Stimulated activated CD4-positive, alpha-beta T cell treated with anti-CD3 and anti-CD28 coated beads, Interleukin-12 subunit alpha, Interleukin-12 subunit beta, amount 100 ng/mL, for 4 hours (primary cell): ENCODE measurements at places on chromosomes 4 and X.
A peak's percentile ranks its signal among the peaks of the same experiment; 100 is the strongest.

GRCh38 chr4:16289897-16290554 lies 63.8 kb upstream of the TAPT1 start:
- no peak for DNase-seq

DNA sequence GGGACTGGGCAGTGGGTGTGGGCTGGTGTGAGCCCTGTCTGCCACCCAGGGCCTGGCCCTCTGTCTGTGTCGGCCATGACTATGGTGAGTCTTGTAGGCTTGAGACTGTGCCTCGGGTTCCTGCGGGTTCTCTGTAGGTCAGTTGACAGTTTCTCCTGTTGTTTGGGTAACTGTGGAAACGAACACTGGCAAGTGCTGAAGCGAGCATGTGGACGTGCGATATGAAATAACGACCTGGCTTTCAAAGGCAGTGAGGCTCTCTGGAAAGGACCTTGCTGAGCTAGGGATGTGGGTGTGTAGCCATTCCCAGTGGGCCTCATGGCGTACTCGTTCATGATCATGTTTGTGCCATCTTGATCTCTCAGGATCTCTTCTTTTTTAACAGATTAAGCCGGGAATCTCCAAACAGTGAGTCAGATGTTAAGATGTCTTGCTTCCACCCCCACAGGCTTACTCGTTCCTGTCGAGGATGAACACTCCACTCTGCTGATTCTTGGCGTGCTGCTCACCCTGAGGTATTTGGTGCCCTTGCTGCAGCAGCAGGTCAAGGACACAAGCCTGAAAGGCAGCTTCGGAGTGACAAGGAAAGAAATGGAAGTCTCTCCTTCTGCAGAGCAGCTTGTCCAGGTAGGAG lies 41.3 kb downstream of the HTT start:
- DNase-seq, result no peak

- DNase-seq, result no peak
Observed at GRCh38 chr4:142169216-142169615, 532.8 kb downstream of the IL15 start.

GRCh38 chr4:175560604-175561003 lies 251.5 kb downstream of the GPM6A start:
- DNase-seq, result no peak

GRCh38 chrX:150936556-150936955 lies 38.1 kb upstream of the CD99L2 start:
- DNase-seq, result no peak

DNA sequence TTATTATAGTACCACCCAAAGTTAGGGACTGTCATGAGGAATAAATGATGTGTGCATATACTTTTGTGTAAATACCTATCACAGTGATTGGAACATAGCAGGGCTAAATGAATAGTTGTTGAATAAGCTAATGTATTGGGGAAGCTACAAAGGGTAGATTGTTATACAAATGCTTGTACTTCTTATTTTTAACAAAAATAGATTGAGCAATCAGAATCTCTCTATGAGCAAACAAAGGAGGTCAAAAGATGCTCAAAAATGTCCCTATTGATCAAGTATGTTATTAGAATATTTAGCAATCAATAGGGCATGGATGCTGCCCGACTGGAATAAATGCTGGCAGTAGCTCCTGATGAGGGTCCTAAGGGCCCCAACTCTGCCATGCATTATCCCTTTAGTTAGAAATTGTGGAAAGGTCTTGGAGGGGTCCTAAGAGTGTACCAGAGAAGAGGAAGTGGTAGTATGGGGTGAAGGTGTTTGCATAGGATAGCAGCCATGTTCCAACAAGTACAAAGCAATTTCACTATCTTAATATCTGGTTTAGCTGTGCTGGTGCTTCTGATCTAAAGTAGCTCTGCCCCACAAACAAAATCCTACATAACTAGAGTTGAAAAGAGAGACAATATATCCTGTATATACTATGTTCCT lies 33.1 kb upstream of the TAPT1 start:
- DNase-seq, result no peak

GRCh38 chrX:75132672-75133071 lies 23.4 kb downstream of the ABCB7 start:
- DNase-seq, result no peak

GRCh38 chr4:24794916-24795665 lies at the start of gene SOD3:
TSS of gene SOD3 (plus strand) at chr4:24795573. CDS start at chr4:24799522, 3,949 bp downstream.
- no peak for DNase-seq

DNA sequence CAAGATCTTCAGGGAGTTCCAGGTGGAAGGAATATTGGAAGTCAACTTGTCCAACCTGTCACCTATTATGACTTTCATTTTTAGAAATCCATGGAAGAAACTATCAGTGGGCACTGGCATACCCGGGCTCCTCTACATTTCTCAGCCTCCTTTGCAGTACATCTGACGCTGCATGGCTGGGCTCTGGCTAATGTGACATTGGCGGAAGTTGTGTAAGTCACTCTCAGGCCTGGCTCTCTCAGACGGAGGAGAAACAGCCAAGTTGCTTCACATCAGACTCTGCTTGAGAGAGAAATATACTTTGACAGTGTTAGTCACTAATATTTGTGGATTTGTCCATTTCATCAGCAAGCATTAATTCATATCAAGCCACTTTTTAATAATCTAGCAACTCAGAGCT lies 4.5 kb downstream of the DCHS2 start:
- DNase-seq, result no peak

DNA sequence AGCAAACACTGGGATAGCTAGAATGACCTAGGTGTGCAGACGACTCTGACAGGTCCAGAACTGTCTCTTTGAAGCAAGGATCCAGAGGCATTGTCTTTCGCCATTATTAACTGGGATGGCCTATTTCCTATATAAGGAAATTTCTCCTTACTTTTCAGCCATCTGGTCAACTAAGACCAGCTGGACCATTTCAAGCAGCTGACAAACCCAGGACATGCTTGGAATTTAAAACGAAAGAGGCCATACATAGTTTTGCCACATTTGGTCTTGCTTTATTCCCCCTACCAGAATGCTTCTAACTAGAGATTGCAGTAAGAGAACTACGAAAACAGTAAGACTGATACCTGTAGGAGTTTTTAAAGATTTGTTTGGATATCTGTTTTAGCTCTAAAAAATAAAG lies 87.0 kb downstream of the GLRA2 start:
- no peak for DNase-seq

DNA sequence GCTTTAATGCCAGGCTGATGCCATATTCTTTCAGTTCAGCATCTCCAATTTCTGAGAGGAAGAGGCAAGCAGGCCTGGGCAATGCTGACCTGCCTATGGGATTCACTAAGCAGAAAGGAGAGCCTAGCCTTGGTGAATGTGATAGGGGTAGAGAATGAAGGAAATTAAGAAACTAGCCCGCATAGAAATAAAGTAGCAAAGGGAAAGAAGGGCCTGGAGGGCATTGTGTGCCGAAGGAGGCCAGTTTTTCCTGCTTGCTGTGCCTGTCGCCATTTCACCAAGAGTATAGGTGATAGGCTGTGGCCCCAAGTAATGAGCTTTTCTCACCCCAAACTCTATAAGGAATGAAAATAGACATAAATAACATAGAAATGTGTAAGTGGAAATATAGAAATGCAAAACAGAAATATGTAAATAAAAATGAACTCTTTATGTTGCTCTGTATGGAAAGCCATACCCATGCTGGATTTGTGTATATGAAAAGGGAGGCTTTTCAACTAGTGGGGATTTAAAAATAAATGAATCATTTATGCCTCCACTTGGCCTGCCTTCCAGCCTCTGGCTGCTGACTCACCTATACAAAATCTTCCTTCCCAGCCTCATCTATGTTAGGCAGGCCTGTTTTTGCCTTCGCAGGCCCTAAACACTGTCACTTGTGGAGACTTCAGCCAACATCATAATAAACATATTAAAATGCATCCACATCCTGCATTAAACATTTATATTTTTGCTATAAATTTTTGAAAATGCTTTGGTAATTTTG lies 5.1 kb upstream of the OCRL start:
- DNase-seq, result no peak

GRCh38 chrX:65744965-65745364 lies 77.5 kb downstream of the MSN start:
- DNase-seq, result no peak

- DNase-seq, result no peak
Observed at GRCh38 chr4:6765703-6766102, 16.8 kb upstream of the KIAA0232 start.

GRCh38 chrX:118807151-118808017 lies 16.2 kb upstream of the ZCCHC12 start:
- DNase-seq, result peak; percentile 22

DNA sequence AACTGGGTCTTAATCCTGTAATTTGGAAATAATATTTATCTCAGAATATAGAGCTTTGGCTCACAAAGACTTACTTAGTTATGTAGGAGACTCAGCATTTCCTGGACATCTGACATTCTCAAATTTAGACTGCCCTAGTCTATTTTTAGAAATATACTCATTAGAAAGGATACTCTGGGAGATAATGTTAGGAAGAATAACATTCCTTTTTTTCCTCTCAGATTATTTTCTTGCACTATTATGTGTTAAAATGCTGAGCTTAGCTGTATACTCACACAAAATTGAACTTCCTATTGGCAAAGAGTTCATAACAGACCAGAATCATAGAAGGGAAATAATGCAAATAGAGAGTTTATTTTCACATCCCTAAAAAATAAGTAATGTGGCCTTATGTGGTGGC lies 1424.9 kb upstream of the PCDH7 start:
- DNase-seq, result no peak

GRCh38 chr4:122798917-122799316 lies 27.7 kb upstream of the FGF2 start:
- no peak for DNase-seq

DNA sequence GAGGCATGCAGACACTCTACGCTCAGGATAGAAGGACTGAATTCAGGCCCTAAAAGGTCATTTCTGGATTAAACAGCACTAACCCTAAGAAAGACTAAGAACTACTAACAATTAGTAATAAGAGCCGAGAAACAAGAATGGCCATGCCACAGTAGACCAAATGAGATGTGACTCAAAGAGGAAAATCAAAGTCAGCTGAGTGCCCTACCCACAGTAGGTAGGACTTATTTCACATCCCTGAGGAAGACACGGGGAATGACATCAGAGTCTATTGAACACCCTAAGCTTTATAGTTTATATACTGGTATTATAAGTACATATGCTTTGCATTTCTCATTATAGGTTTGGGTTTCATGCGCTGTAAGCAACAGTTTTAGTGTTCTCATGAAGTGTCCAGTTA lies 2.7 kb upstream of the ARSJ start:
- DNase-seq, result no peak

GRCh38 chrX:38192007-38192810 lies 28.5 kb downstream of the SRPX start:
- no peak for DNase-seq

- no peak for DNase-seq
Observed at GRCh38 chr4:158530898-158531297, 9.2 kb downstream of the RXFP1 start.

DNA sequence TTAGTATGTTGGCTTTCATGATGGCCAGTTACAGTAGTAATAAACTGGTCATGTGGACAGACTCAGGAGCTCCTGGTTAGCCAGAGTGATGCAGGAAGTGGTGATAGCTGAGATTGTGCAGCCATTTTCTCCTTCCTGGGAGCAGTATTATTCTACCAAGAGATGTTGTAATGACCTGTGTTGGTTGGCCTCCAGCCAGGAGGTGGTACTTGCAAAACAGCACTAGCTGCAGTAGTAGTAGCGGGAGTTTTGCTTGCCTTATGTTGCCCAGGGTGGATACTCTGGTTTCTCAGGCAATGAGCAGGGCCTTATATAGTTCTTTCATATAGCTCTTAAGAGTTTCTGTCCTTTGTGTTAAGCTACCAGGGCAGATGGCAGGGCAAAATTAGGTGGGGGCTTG lies 998.8 kb downstream of the GLUD2 start:
- DNase-seq, result no peak

DNA sequence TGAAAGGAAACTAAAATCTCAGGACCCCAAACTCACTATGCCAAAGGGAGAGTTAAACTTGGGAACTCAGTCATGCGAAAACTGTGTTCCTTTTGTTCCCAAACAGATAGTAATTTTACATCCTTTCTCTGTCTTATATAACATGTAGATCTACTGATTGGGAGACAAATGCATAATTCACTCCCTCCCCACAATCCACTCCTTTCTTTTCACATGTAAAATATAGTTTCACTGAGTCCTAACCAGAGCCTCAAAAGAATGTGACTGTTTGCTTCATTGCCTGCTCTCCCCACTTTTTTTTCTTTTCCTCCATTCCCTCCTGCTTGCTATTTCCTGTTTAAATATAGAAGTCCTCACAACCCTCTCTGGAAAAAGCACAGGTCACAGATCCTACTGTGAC lies 699.3 kb upstream of the ADGRL3 start:
- DNase-seq, result no peak

DNA sequence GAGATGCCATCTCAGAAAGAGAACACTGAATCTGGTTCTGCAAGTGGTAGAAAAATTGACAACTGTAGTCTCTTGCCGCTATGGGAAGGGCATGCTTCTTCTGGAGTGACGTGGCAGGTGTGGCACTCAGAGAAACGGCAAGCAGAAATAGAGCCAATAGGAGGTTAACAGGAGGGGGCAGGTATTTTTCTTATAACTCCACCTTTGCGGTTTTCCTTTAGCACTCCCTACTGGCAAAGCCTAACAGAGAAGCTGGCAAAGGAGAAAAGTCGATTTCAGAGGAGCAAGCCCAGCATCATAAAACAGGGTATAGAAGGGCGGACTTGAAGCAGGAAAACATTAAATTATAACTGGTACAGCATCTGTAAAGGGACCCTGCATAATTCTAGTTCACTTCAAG lies 1382.2 kb downstream of the PCDH18 start:
- no peak for DNase-seq

GRCh38 chr4:149347139-149347538 lies 468.5 kb downstream of the IQCM start:
- DNase-seq, result no peak

- DNase-seq, result no peak
Observed at GRCh38 chrX:69085826-69086225, 79.4 kb downstream of the PJA1 start.

GRCh38 chr4:6732441-6733357 lies 16.7 kb downstream of the BLOC1S4 start:
- DNase-seq, result no peak

GRCh38 chrX:14697451-14697850 lies 168.1 kb downstream of the GLRA2 start:
- peak; percentile 2 for DNase-seq

GRCh38 chr4:80184053-80184824 lies 13.1 kb upstream of the PRDM8 start:
- peak; percentile 94 for DNase-seq

DNA sequence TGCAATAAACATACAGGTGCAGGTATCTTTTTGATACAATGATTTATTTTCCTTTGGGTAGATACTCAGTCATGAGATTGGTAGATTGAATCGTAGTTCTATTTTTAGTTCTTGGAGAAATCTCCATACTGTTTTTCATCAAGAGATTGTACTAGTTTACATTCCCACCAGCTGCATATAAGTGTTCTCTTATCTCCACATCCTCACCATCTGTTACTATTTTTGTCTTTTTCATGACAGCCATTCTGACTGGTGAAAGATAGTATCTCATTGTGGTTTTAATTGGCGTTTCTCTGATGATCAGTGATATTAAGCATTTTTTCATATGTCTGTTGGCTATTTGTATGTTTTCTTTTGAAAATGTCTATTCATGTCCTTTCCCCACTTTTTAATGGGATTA lies 202.2 kb downstream of the RAPGEF2 start:
- no peak for DNase-seq

GRCh38 chr4:185838514-185839193 lies 26.7 kb upstream of the SORBS2 start:
- DNase-seq, result no peak

- no peak for DNase-seq
Observed at GRCh38 chr4:4631150-4631549, 89.3 kb upstream of the STX18 start.
